ENCODE measurements at places on chromosomes 2 and 18.

DNA sequence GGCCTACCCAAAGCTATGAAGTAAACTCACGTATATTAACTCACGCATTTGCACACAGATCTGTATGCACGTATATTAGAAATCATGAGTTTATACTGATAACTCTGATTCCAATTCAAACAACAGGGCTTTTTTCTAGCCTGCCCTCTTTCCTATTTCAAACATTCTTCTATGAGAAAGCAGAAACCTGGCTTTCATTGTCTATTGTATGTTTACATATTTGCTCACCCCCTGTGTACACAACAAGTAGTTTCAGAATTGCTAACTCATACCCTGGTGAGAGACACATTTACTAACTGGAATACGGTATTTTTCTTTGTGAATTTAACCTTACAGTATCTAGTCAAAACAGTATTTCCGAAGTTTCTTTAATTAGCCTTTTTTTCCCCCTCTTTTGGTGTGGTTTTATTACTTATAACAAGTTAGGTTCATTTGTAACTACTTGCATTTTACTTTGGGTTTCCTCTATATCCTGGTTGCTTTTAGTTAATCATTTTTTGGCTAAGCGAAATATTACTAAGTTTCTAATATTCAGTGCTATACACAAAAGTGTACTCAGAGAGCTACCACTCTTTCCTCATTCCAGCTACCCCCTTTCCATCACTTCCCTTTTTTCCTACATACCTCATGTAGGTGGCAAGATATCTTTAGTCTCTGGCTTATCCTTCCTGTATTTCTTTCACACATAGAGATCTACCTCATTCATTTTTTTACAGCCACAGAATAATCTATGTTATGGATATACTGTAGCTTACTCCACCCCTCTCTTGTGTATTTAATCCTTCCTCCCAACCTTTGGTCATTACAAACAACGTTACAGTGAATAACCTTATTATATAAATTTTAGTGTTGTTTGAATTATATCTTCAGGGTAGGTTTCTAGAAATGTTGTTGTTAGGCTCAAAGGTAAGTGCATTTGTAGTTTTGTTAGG lies 112.7 kb upstream of the BCL2L11 start:
- no peak for DNase-seq

DNA sequence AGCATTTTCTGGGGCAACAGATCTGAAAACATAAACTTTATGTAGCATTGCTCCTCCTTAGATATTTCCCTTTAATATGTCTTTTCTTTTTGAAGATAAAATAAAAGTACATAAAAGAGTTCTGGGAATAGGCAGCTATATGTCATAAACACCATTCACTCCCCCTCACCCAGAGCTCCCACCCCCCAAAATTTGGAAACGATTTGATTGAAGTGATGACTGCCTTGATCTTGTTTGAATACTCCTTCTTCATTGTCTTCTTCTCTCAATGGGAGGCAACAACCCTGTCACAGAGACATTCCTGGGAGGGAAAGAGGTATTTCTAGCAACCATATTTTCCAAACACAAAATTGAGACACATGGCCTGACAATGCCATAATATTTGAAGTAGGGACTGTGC lies 369.3 kb downstream of the ARHGAP15 start:
- no peak for DNase-seq

DNA sequence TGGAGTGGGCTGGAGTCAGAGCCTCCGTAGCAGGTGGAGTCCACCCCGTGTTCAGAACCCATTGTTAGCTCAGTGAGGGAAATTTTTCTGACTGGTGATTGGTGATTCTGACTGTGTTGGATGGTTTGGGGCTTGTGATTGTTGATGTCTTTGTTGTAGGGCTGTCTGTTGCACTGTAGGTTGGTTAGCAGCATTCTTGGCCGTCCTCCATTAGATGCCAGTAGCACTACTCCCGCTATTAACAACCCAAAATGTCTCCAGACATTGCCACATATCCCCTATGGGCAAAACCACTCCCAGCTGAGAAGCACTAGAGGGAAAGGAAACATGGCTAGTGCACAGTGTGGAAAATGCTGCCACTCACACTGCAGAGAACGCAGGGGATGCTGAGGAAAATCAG lies 51.7 kb downstream of the ARMC9 start:
- no peak for DNase-seq

DNA sequence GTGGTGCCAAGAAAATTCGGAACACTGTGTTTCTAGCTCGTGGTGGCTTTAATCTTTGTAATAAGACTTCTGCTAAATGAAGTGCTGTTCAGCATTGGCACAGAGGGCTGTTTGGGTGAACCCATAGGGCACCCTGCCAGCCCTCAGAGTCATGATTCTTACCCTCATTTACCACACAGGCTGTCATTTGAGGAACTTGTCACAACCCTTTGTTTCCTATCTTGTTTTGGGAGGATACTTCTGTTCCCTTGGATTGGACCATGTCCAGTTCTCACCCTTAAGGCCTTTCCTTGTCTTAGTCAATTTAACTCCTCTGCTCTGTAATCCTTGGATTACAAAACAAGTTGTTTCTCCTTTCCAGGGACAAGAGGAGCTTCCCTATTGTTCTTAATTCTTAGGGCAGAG lies 225.7 kb downstream of the MTX2 start:
- no peak for DNase-seq

GRCh38 chr2:234288974-234289455 lies 207.9 kb downstream of the ARL4C start:
- DNase-seq = peak; percentile 92

DNA sequence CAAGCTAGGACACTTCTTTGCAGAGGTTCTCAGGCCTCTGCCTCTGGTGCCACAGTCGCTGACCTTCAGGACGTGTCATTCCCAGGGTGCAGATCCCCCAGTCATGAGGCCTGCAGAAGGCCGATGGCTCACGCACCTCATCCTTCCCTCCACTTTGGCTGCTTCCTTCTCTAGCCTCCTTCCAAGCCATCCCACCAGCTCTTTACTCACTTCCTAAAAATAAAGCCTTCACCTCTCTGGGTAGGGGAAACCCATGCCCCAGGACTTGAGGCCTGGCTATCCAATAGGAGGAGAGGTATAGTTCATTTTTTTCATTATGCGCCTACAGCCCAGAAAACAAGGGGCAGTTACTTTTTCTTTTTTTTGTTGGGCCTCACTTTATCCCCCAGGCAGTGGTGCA lies 91.4 kb downstream of the B3GNT2 start:
- DNase-seq = peak; percentile 54

DNA sequence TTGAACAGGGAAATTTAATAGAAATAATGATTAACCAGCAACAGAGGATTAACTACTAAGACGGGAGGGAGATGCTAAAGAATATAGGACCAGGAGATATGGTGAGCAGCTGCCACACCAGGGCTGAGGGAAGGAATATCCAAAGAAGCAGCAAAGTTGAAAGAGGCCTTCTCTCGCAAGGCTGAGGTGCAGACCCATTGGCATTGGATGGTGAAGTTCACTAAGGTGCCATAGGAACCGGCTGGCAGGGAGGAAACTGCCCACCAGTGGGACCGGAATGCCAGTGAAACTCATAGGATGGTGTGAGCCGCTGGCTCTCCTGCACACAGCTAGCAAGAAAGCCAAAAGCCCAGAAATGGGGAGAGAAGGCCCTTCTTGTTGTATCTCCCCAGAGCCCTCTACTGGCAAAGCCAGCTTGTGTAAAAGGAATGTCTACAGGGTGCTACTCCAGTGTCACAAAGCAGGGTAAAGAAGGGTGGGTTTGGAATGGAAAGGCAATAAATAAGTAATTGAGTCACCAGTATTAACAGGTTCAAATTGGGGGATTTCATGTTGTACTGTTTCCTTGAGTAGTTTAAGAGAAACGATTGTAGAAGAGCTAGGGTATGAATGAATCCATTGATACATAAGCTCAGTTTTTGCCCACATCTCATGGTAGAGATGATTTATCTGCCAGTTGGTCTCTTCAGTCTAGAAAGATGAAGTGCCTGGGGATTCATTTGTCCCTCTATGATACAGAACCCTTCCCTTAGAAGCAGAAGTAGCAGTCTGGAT lies 36.0 kb downstream of the FARP2 start:
- DNase-seq = no peak

DNA sequence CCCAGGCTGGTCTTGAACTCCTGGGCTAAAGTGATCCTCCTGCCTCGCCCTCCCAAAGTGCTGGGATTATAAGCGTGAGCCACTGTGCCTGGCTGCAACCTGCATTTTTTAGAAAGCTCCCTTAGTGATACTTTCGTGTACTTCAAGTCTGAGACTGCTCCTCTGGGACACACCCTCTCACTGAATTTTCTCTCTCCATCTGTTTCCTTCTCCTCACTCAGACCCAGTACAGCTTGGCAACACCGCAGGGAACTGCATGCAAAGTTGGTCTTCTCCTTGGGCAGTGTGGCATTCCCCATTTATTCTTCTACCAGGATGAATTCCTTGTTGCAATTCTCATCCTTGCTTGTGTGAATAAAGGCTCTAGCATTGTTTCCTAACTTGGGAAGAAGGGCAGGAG lies 175.9 kb downstream of the LPIN1 start:
- no peak for DNase-seq

DNA sequence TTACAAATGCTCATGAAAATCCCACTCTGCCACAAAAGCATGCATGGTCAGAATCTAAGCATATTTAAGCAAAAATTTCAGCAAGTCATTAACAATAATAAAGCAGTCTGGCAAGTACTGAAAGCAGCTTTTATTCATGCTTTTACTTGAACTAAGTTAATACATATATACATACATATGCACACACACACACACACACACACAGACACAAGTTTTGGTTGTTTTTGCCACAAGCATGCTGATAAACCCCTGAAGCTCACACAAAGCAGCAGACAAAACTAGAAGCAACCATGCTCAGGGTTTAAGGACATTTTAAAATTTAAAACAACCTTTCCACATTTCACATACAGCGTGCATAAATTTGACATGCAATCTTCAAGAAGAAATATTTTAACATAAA lies 819.1 kb upstream of the FSHR start:
- DNase-seq = no peak

DNA sequence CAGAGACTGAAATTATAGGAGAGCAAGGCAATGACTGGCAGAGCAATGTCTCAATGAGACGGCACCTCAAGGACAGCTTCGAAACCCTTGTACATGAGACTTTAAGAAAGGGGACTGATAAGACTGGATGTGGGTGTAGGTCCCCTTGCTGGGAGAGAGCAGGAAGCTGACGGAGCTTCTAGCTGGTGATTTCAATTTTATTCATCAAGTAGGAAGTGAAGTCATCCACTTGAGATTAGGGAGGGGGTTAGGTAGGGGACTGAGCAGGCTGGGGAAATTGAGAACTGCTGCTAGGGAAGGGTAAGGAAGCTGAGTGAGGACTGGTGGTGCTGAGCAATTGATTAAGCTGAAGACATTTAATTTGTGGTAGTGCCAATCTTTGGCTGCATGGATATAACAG lies 99.5 kb upstream of the ITGB6 start:
- no peak for DNase-seq

DNA sequence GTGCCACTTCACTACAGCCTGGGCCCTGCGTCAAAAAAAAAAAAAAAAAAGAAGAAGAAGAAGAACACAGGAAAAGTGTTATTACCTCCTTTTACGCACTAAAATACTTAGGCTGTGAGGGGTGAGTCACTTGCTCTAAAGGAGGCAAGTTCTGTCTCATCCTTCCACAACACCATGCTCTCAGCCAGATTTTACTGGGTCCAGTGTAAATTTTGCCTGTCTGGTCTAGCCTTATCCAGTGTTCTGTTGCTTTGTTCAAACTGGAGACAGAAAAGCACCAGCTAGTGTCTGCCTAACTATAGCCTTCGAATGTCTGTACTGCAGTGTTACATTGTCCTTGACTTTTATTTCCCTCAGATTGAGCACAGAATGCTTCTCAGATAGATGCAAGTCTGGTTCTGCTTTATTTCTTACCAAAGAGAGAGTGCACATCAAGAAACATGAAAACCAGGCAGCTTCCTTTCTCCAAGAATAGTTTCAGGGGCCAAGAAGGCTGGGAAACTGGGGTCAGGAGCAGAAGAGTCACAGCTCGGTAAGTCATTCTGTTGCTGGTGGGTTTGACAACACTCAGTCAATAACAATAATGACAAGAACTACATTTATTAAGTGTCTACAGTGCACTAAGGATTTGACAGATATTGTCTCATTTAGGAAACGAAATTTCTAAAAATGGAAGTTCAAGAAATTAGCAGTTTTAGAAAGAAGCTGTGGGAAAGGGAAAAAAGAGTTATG lies 3.1 kb upstream of the MSGN1 start:
- peak; percentile 54 for DNase-seq

DNA sequence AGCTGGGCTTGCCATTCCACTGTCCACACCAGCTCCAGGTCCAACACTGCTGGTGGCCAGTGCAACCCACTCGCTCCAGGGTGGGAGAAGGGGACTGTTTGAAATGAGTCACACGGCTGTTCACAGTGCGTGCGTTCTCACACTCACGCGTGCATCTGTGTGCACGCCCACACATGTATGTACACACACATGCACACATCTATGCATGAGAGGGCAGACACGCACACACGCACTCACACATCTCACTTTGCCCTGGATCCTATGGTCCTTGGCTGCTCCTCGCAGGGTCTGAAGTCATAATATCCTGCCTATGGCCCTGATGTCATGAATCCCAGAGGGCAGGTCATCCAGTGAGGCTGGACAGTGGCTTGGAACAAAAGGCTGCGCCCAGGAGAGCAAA lies 182.8 kb downstream of the EIPR1 start:
- DNase-seq = no peak

- DNase-seq = no peak
Measured at GRCh38 chr2:191486584-191487320, 191.2 kb upstream of the NABP1 start.

- DNase-seq = no peak
Measured at GRCh38 chr2:134244086-134244485, 9.8 kb upstream of the MGAT5 start.

GRCh38 chr18:23207994-23208393 lies 72.7 kb downstream of the CABLES1 start:
- no peak for DNase-seq

DNA sequence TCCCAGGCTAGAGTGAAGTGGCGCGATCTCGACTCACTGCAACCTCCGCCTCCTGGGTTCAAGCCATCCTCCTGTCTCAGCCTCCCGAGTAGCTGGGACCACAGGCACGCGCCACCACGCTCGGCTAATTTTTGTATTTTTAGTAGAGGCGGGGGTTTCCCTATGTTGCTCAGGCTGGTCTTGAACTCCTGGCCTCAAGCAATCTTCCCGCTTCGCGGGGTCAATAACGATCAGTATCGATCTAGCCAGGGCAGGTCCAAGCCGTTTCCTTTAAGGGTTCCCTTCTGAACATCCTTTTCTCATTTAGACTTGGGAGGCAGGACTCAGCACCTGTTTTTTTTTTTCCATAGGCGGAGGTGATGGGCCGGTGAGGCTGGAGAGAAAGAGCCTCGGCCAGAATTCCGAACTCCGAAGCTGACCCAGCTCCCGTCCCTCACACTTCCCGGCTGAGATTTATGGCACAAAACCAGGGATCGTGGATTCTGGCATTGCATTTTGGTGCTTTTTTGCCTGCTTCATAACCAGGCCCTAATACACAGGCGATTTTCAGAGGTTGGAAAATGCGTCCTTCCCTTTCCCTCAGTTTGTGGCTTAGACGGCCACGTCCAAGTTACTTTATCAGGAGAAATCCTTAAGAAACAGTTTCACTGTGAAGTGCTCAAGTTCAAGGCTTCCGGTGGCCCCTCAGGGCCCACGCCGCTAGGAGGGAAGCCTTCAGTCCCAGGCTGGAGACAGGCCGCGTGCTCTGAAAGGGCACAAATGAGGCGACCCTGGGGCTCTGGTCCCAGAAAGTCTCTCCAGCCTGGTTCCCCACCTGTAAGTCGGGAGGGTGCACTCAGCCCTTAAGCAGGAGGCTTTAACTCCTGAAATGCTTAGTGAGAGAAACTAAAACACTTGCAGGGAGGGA lies 998 bp upstream of the SLC66A3 start:
- no peak for DNase-seq

Measured in CD14-positive monocyte (primary cell).